HepG2 (cell line): ENCODE measurements at places on chromosomes 3 and 15. TPM values are rescaled to one million over a fixed set of nuclear protein-coding genes. Genes with fewer than 3 reads are reported as not detected.

DNA sequence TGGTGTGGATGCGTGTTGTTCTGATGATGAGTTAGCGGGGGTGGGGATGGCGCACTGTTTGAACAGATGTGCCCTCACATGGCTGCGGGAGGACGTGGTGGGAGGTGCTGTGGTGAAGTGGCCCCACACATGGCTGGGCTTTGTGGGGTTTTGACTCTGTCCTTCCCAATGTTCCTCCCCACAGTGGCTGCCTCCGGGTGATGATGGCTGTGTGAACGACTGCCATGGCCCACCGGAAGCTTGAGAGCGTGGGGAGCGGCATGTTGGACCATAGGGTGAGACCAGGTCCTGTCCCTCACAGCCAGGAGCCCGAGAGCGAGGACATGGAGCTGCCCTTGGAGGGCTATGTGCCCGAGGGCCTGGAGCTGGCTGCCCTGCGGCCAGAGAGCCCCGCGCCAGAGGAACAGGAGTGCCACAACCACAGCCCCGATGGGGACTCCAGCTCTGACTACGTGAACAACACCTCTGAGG lies 167.9 kb downstream of the APBA2 start:
- DNase-seq, result no peak

DNA sequence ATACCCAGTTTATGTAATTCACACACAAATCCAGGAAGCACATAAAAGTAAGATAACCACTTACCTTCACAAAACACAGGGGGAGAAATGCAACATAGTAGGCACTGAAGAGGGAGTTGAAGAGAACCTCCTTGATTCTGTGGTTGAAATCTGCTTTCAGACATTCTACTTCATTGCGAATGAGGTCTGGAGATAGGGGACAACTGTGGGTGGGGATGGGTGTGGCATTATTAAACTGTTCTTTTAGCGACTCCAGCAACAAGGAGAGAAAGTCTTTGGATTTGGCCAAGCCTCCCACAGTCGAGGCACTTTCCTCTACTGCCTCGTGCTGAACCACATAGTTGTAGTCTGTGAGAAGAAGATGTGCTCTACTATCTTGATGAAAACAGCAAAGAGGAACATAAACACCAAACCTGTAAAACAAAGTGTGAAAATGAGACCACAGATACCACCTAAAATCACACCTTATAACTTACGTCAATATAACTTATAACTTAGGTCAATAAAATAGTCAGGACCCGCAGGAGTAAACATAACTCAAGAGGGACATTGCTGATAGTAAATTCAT lies 25.6 kb downstream of the TMEM39A start:
- DNase-seq, result no peak

DNA sequence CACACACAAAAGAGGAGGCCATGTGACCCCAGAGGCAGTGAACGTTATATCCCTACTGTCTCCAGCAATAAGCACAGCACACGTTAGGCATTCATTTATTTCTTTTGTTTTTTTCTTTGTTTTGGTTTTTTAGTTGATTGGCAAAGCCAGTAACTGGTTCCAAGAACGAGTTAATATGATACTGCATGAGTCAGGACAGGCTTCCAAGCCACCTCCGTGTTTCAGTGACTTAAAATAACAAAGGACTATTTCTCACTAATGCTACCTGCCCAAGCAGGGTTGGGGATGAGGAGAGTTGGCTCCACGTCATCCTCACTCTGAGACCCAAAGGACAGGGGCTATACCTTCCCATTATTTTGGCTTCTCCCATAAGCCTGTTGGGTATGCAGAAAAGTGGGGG lies 130.5 kb downstream of the ST8SIA2 start:
- no peak for DNase-seq

DNA sequence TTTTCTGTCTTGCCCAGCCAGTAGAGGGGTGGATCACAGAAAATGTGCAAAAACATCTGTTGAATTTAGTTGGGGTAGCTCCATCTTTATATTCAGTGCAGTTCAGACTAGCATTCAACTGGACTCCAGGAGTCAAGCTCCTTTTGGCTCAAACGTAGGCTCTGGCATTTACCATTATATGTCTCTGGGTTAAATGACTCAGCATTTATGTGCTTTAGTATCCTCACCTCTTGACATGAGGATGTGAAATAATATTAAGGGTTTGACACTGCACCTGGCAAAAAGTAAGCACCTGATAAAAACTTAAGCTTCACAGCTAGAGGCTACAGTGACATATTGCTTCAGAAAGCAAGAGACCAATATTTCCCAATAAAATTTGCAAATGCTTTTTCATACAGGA lies 14.8 kb downstream of the PRC1 start:
- DNase-seq, result no peak

GRCh38 chr15:51861557-51862359 lies 32.3 kb downstream of the TMOD3 start:
- no peak for DNase-seq

DNA sequence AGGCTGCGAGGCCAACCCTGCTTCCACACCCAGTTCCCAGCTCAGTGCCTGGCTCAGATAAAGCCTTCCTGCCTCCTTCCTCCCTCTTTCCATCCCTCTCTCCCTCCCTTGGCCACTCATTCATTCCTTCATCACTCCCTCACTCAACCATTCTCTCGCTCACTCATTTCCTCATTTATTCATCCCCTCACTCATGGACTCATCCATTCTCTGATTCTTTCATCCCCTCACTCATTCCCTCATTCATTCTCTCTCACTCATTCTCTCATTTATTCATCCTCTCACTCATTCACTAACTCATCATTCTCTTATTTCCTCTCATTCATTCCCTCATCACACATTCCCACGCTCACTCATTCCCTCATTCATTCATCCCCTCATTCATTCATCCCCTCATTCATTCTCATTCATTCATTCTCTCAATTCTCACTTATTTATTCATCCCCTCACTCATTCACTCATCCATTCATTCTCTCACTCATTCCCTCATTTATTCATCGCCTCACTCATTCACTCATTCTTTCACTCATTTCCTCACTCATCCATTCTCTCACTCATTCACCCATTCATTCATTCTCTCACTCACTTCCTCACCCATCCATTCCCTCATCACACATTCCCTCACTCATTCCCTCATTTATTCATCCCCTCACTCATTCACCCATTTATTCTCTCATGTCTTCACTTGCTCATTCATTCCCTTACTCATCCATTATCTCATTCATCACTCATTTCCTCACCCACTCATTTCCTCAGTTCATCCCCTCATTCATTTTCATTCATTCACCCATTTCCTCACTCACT lies 13.2 kb downstream of the ABTB1 start:
- no peak for DNase-seq

GRCh38 chr15:31086344-31086743 lies 15.2 kb downstream of the TRPM1 start:
- no peak for DNase-seq

GRCh38 chr3:189756582-189757078 lies 125.4 kb downstream of the TP63 start:
- no peak for DNase-seq

DNA sequence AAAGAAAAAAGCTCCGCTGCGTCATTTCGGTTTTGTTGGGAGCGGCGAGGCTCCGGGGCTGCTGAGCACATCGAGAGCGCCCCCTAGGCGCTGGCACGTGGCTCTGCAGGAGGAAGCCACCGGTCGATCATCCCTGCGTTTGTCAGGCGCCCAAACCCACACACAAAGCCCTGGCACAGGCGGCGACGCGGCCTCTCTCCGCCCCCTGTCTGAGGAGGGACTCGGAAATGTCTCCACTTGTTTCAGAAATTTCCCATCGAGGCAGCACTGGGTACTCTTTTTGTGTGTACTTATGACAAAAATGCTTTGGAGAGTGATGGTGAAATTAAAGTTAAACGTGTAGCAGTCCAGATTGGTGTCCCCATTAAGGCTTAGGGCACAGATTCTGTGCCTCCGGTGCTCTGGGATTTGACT lies 407.3 kb upstream of the ONECUT1 start:
- peak; percentile 44 for DNase-seq

CYP8B1 gene
- polyA plus RNA-seq, result 2.0 and 2.8 TPM in 2 replicates

- peak; percentile 83 for DNase-seq
Measured at GRCh38 chr3:190384309-190384756, 3.6 kb upstream of the CLDN16 start.

DNA sequence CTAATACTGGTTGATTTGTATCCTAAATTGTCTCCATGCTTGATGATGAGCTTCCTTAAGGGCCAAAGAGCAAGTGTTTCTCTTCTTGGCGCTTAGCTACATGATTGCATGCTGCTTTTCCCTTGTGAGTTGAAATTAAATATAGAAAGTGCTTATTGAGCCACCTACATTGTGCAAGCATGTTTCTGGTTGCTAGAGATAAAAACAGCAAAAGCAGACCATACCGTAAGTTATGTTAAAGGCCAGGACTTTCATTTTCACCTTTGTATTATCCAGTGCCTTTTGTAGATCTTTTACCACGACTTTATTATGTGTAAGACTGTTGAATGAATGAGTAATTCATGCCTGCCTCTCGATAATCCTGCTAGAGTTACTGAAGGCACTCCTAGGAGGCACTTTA lies 41.9 kb upstream of the CCNB2 start:
- DNase-seq, result no peak

- DNase-seq, result no peak
Measured at GRCh38 chr3:34408088-34408487, 609.7 kb downstream of the PDCD6IP start.

- no peak for DNase-seq
Measured at GRCh38 chr3:136490646-136491405, 240.7 kb downstream of the PCCB start.

ISLR2 gene
- not detected in 2 replicates for polyA plus RNA-seq

- no peak for DNase-seq
Measured at GRCh38 chr3:172261054-172261453, 187.2 kb downstream of the GHSR start.

GOLGA8N gene
- polyA plus RNA-seq, result 1.6 and 2.1 TPM in 2 replicates

GPR156 gene
- polyA plus RNA-seq, result 0.03 TPM in 1 of 2 replicates, not detected in the other

DNA sequence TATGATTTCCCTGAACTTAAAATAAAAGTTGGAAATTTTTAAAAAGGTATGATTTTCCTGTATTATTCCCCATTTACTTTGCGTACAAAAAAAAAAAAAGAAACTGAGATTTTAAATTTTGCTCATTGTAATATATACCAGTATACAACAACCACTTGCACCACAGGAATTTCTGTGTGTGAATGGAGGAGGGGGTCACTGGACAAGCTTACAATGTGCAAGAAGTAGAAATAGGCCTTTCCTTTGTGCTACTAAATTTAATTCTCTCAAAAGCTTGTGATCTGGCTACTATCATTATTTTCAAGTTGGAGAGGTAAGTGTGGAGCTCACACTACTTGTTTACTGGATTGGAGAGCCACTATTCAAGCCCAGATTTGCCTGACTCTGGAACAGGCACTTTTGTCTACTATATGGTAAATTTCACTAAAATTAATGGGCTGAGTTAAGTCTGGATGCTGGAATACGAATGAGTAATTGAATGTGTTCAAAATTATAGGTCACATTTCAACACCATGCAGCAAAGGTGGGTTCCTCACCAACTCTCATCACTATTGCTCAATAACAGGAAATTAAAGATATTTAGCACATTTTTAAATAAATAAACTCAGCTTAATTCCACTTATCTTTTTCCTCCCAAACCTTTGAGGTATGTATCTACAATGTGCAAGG lies 148.0 kb upstream of the MBNL1 start:
- no peak for DNase-seq

DNA sequence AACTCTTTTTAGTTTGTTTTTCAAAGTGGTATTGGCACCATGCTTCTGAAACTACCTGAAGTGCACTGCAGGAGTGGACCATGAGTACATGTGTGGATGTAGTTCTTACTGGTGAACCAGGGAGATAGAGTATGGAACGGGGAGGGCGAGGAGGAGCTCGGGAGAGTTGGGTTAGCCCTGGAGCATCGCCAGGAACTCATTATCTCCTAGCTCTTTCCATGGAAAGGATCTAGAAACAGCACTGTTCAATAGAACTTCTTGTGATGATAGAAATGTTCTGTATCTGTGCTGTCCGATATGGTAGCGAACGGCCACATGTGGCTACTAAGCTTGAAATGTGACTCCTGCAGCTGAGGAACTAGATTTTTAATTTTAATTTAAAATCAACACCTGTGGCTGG lies 47.3 kb downstream of the VGLL4 start:
- no peak for DNase-seq

DNA sequence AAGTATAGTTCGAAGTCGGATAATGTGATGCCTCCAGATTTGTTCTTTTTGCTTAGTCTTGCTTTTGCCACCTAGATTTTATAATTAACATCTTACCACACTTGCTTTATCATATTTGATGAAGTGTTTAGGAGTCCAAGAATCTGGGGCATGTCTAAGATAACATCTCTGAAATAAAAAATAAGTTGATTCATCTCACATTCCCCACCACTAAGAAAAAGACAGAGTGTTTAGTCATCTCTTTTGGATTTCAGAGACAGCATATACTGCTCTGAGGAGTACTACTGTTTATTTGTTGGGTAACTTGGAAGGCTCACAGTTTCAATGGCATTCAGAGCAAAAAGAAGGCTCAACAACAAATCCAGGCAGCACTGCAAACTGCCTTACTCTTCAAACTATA lies 324.2 kb upstream of the ATP11B start:
- no peak for DNase-seq

INKA1 gene
- 0.41 and 0.77 TPM in 2 replicates for polyA plus RNA-seq

CRABP1 gene
- polyA plus RNA-seq, result not detected in 2 replicates

CCR1 gene
- not detected in 2 replicates for polyA plus RNA-seq

DNA sequence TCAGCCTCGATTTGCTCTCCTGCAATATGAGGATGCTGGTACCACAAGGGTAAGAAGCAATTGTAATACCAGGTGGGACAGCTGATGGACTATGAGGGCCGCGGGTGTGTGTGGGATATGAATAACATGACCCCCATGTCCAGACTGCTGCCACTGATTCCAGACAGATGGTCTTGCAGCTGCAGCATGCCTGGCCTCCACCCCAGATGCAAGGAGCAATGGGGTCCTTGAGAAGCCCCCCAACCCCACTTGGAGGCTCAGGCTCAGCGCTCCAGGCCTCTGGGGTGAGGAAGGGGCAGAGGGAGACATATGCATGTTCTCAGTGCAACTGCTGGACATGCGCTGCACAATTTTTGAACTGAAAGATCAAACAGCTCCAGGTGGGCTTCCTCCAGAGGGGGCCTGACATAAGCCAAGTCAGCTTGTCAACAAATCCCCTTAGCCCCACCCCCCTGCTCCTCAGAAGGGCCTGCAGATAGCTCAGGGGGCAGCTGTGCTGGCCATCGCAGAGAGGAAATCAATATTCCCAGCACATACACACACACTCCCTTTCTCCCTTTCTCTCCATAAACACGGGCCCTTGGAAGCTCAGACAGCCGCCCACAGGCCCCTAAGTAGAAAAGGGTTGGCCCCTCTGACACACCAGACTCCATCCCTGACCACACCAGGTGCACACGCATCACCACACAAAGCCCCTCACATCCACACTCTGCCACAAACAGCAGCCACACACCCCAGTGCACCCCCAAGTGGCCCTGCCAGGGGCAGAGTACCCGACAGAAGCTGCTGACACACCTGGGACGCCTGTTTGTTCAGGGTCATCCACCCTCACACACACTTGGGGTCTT lies 107.0 kb downstream of the IQSEC1 start:
- no peak for DNase-seq

- DNase-seq, result no peak
Measured at GRCh38 chr3:73926360-73927202, 301.8 kb upstream of the PDZRN3 start.

DNA sequence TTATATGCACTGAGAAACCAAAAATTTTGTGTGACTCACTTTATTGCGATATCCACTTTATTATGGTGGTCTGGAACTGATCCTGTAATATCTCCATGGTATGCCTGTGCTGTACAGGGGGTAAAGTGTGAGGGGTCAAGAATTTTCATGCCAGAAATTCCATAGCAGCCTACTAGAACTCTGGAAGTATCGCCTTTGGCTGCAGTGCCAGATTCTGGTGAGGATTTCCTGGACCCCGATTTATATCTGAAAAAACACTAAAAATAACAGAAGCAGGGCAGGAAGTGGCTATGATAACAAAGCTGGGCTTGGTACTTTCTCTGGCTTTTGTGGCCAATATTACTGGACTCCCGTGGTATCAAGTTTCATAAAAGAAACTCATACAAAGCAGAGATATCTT lies 36.4 kb downstream of the CCDC80 start:
- no peak for DNase-seq
